ENCODE measurements at places on chromosomes 2 and 18.

- no peak for DNase-seq
These were observed 146.2 kb upstream of the OSR1 start for GRCh38 chr2:19504400-19505198.

DNA sequence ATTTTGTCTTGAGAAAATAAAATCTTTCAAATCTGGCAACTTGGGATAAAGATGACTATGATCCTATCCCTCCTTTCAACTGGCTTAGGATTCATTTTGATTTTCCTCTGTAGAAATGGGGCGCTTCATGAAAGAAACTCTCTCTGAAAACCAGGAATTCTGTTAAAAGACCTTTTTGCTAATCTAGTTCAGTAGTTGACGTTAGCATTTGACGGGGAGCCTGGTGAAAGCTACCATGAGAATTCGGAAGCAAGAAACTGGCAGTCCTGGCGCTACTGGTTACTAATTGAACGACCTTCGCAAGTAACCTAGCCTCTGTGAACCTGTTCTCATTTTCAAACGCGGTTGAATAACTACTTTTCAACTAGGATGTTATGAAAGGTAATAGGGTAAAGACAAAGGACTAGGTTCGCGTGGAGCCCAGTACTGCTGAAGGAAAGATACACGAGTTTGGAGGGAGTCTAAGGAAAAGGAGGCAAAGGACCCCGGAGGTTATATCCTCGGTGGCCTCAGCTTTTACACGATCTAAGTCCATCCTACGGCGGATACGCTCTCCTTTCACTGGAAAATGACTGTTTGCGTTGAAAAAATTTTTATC is 604 bp upstream of the STK11IP start:
- DNase-seq = peak; percentile 61

GRCh38 chr2:222915092-222915957 is 54.5 kb downstream of the ACSL3 start:
- no peak for DNase-seq

GRCh38 chr18:13800505-13801259 is 23.3 kb upstream of the MC5R start:
- DNase-seq = peak; percentile 82

DNA sequence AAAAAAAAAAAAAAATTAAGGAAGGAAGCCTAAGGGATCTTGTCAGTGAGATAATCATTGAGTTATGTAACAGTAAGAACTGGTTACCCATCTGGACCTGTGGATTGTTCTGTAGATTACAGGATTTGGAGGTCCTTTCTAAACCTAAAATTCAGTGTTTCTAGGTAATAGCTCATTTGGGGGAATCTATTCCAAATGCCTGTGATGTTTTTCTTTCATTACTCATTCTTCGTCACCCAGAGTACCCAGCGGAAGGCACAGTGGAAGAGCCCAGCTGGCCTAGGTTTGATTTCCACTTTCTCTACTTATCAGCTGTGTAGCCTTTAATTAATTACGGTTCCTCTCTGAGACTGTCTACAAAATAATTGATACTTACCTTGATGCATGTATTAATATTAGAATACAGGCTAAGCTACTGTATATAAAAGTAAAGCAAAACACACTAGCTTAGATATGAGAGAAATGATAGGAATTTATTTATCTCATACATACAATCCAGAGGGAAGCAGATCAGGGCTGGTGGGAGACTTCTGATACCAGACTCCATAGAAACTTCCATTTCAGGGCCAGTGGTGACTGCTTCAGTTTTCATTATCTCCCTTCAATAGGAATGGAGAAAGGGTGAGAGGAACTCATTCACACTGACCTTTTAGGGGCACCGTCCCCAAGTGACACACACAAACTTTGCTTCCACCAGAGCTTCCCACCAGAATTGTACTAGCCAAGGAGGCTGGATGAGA is 115.8 kb upstream of the NOSTRIN start:
- DNase-seq = no peak

DNA sequence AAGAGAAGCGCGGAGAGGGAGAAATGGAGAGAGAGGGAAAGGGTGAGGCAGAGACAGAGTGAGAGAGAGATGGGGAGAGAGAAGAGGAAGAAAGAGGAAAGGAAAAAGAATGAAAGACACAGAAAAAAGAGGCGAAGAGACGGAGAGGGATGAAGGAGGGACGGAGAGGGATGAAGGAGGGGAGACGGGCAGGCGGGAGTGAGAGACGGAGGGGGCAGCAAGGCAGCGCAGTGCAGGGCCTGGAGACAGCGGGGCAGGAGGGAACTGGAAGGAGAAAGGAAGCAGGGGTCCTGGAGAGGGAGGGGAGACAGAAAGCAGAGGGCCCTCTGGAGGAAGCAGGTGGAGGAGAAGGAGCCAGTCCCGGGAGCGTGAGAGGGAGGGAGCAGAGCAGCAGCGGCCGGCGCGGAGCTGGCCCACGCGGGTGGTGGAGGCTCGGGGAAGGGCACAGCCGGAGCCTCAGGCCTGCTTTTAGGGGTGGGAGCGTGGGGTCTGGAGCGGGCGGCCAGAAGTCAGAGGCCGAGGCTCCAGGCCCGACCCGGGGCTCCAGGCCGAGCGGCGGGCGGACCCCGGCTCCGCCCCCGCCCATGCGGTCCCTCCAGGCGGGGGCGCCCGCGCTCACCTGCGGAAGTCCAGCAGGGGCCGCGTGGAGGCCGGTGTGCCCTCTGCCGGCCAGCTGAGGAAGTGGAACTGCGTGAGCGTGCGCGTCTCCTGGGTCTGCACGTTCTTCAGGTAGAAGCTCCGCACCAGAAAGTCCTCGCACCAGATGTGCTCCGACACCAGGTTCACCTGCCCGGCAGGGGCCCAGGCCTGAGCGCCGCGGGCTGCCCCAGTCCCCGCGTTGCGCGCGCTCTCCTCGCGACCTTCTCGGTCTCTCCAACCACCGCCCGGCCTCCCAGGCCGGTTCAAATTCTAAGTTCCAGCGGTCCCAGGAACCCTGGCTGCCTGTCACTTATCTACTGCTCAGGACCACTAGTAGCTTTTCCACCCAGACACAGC is 14.5 kb downstream of the PTPRN start:
- DNase-seq = peak; percentile 99

GRCh38 chr2:176104316-176105077 is 2.6 kb upstream of the HOXD11 start:
- peak; percentile 73 for DNase-seq

- peak; percentile 19 for DNase-seq
These were observed 1.3 kb downstream of the USP34 start for GRCh38 chr2:61469424-61470121.
